Uterus (tissue), 4 donors: ENCODE measurements at places on chromosomes 16 and 17. TPM values are rescaled to one million over a fixed set of nuclear protein-coding genes. Genes with fewer than 3 reads are reported as not detected.

DNA sequence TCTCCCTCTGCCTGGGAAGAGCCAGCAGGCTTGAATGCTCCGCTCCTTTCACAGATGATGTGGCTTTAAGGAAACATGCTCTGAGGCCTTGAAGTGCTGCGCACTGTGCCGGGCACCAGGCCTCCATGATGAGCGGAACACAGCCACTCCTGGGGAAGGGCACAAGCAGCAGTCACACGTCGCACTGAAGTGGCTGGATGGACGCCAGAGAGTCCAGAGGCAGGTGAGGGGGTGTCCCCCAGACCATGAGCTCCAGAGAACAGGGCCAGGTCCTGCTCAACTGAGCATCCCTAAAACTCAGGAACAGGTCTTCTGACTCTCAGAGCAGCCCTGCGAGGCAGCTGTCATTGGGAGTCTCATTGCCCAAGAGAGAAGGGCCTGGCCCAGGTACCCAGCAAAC, 35.6 kb downstream of the PEMT start:
- H3K4me3 ChIP-seq, result no peak overlapping the region
- no peaks in the 10 kb centered on the region for H3K4me1 ChIP-seq
- no peaks in the 10 kb centered on the region for H3K36me3 ChIP-seq
- H3K27ac ChIP-seq, result no peak overlapping the region
- H3K27me3 ChIP-seq, result no peaks in the 10 kb centered on the region

Gene SLC52A1
- total RNA-seq, result not detected

GRCh38 chr16:7644176-7644575, 311.5 kb downstream of the RBFOX1 start:
- no peaks in the 10 kb centered on the region for H3K4me1 ChIP-seq
- H3K27ac ChIP-seq, result no peak overlapping the region
- H3K27me3 ChIP-seq, result no peaks in the 10 kb centered on the region

- no peaks in the 10 kb centered on the region for H3K4me1 ChIP-seq
- peak overlapping the region; percentile 36 for H3K27ac ChIP-seq
- H3K27me3 ChIP-seq, result no peaks in the 10 kb centered on the region
- no peak for DNase-seq
These were observed 13.8 kb downstream of the CASKIN2 start for GRCh38 chr17:75501378-75502071.

GRCh38 chr16:64412578-64413280, 709.1 kb downstream of the CDH11 start:
- no peak for DNase-seq
- H3K36me3 ChIP-seq, result no peaks in the 10 kb centered on the region
- H3K27ac ChIP-seq, result no peak overlapping the region
- no peaks in the 10 kb centered on the region for H3K4me1 ChIP-seq
- no peaks in the 10 kb centered on the region for H3K27me3 ChIP-seq

DNA sequence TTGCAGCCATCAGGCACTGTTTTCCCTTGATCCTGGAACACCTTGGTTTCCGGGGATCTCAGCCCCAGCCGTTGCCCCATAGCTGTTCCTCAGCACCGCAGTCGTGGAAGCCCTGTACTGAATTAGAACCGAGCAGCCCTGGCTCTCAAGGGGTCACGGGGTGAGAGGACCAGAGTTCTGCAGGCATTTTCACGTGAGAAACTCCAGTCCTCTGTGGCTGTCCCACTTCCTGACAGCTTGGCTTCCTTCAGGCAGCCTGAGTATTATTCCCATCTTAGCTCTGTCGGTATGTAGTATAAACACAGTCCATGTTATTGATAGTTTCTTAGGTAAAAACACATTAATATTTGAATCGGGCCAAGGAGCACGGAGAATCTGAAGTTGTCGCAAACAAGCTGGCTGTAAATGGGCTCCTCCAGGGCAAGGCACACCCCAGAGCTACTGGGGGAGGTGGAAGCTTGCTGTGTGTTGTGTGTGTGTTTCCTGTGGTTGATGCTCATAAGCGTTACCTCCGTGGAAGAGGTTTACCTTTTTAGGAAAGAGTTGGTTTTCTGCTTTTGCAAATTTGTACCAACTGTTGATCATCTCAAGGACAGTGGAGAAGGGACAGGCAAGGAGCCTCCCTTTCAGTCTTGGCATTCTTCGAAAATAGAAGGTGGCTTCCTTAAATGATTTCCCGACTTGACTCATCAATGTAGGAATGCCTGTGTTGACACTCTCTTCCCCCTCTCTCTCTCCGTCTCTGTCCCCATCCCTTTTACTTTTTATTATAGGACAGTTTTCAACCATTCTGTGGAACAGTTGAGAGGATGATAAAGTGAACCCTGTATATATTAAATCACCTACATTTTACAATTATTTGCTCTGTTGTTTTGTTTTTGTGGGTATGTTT, 208.9 kb upstream of the CHMP6 start:
- H3K36me3 ChIP-seq, result no peaks in the 10 kb centered on the region
- H3K27ac ChIP-seq, result no peak overlapping the region
- no peak for DNase-seq
- H3K27me3 ChIP-seq, result no peaks in the 10 kb centered on the region
- no peaks in the 10 kb centered on the region for H3K4me1 ChIP-seq
- H3K4me3 ChIP-seq, result no peak overlapping the region

- no peak overlapping the region for H3K4me3 ChIP-seq
- no peaks in the 10 kb centered on the region for H3K36me3 ChIP-seq
- no peak overlapping the region for H3K27ac ChIP-seq
- no peaks in the 10 kb centered on the region for H3K4me1 ChIP-seq
These were observed 479.5 kb downstream of the TMEM114 start for GRCh38 chr16:8110572-8111514.

Gene KRT15
- total RNA-seq, result 0.41 TPM

- no peaks in the 10 kb centered on the region for H3K36me3 ChIP-seq
- DNase-seq, result no peak
- H3K4me3 ChIP-seq, result no peak overlapping the region
- H3K4me1 ChIP-seq, result no peaks in the 10 kb centered on the region
- no peak overlapping the region for H3K27ac ChIP-seq
- H3K27me3 ChIP-seq, result no peaks in the 10 kb centered on the region
These were observed 23.4 kb downstream of the ADAT1 start for GRCh38 chr16:75599452-75600277.

GRCh38 chr17:72342061-72342460, 221.2 kb downstream of the SOX9 start:
- no peaks in the 10 kb centered on the region for H3K4me1 ChIP-seq
- no peak overlapping the region for H3K4me3 ChIP-seq
- no peak for DNase-seq
- no peaks in the 10 kb centered on the region for H3K27me3 ChIP-seq

Gene MYL11
- not detected for total RNA-seq

GRCh38 chr16:1354815-1355540, 3.2 kb downstream of the GNPTG start:
- H3K36me3 ChIP-seq, result no peaks in the 10 kb centered on the region
- H3K4me3 ChIP-seq, result no peak overlapping the region
- no peak for DNase-seq
- H3K4me1 ChIP-seq, result peaks cover 9% of the 10 kb centered on the region
- no peaks in the 10 kb centered on the region for H3K27me3 ChIP-seq

Gene ABCA5
- 26.8 TPM for total RNA-seq

DNA sequence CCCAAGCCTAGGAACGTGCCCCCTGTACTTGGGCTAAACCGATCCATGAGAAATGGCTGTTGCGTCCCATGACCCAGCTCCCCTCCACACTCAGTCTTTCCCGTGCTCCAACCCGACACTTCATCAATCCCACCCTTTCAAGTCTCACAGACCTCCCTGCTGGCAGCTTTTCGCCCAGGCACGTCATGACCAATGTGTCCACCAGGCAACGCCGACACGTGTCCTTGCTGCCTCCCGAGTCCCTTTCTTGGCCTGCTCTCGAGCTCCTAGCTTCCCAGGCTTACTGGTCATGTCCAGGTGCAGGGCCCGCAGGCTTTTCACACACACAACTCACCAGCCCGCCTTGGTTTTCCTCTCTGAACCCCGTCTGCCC, 12.2 kb downstream of the MNT start:
- no peak overlapping the region for H3K4me3 ChIP-seq
- no peak overlapping the region for H3K27ac ChIP-seq
- H3K27me3 ChIP-seq, result no peaks in the 10 kb centered on the region
- DNase-seq, result no peak
- peaks cover 14% of the 10 kb centered on the region for H3K4me1 ChIP-seq
- no peaks in the 10 kb centered on the region for H3K36me3 ChIP-seq
